Activated CD8-positive, alpha-beta memory T cell treated with anti-CD3 and anti-CD28 coated beads for 1 hour (primary cell): ENCODE measurements at places on chromosomes 12 and 14.

DNA sequence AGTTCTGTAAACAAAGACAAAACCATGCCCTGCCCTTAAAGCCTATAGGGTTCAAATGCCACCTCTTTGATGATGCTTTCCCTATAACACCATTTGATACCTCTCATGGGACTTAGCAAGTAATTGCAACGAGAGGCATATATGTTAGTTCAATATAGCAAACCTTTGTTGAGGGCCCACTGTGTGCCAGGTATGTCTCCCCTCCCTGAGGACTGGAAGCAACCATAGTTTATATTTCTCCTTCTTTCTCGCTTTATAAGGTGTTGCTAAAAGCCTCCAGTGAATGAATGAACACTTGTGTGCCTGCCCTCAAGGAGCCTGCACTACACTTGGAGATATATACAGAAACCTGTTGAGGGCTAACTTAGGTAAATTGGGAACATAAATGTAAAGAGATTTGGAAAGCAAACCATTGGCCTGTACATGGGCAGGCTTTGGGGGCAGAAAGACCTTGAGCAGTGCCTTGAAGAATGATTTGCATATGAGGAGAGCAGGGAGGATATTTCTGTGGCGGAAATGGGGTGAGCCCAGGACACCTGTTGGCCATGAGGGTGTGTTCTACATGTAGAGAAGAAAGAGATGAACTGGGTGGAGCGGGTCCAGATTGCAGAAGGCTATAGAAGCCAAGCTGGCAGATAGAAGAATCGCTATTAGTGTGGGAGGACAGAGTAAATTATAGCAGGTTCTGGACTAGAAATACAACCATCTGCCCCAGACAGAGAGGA is 1.8 kb upstream of the CKAP4 start:
- no peak for DNase-seq

DNA sequence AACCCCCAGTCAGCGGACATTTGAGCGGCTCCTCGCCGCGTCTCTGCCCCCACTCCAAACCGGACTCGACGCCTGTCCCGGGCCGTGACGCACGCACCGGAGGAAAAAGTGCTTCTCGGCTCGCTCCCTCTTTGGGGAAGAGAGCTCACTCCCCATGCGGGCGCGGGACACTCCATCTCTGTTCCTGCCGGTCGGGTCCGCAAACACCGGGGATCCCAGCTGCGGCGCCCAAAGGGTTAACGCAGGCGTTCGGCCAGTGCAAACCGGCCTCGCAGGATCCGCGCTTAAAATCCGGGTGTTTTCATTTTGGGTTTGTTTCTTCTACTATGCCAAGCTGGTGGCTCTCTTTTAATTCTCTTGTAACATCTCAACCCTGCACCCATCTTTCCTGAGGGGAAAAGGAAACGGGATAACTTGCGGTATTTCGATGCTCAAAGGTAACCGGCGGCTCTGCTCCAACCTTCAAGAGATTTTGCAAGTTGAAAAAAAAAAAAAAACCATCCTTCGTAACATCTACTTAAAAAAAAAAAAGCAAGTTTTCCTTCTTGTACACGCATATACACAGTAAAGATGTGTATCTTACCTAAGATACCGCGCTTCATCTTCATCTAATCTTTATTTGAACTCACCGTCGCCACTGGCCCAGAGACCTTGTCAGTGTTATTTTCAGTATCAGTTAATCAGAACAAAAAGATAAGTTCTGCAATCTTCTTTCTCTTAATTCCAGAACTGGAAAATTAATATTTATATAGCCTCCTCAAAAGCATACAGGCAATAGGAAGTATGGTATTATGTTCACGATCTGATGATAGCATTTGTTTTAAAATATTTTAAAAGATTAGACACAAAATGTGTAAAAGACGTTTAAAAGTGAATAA is 1.6 kb upstream of the ATP2B1 start:
- peak; percentile 28 for DNase-seq

DNA sequence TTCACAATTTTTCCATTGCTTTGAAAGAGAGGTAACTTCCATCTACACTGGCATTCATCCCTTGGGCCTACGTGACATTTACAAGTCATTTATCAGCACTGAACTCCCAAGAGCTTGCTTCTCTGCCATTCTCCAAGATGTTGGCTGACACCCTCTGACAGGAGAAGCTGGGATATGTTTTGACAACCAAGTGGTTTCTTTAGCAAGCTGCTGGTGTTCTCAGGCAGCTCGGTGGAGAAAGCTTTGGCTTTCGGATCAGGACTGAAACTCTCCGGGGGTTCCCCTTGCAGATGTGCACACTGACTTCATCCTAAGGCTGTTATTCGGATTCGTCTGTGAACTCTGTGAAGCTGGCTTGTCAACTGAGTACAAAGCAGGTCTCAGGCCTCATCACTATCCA is 15.7 kb downstream of the KCNA5 start:
- DNase-seq = no peak

- no peak for DNase-seq
These were observed 570 bp downstream of the DMAC2L start for GRCh38 chr14:50312734-50313054.

GRCh38 chr14:92004062-92004461 is 35.8 kb downstream of the TRIP11 start:
- DNase-seq = no peak

DNA sequence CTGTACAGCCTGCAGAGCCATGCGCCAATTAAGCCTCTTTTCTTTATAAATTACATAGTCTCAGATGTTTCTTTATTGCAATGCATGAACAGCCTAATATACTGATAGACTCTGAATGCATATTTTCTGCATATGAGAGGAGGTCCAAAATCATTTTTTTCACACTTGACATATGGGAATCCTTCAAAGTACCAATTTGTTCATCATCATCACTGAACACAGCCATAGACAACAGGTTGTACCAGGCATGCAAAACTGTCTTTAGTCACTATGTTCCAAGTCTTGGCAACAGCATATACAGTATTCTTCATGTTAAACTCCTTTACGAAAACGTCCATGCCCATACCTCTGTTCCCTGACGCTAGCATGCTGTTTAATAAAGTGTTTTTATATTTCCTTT is 470.7 kb upstream of the GARIN6 start:
- DNase-seq = no peak

- no peak for DNase-seq
These were observed 27.1 kb upstream of the CDK17 start for GRCh38 chr12:96427269-96427729.
